Fibroblast of pulmonary artery (primary cell): ENCODE measurements at places on chromosomes 5 and 9.
A peak's percentile ranks its signal among the peaks of the same experiment; 100 is the strongest.

DNA sequence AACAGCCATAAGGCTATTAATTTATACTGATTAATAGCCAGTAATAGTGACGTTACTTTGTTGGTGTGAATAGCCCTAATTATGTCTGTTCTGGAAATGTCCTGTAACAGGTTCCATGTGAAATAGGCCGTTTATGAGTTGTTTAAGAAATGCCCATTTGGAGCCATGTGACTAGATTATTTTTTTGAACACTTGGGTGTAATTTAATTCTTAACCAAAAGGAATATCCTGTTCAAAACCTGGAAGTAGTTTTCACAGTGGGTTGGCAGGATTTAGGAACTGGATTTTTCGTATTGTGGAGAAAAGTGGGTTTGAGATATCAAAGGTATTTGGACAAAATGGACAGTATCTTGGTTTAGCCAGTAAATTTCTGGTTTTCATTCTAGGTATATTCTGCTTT is 1.3 kb downstream of the TENT2 start:
- DNase-seq = no peak

- no peak for DNase-seq
Observed at GRCh38 chr9:35396560-35397215, 93.2 kb upstream of the RUSC2 start.

DNA sequence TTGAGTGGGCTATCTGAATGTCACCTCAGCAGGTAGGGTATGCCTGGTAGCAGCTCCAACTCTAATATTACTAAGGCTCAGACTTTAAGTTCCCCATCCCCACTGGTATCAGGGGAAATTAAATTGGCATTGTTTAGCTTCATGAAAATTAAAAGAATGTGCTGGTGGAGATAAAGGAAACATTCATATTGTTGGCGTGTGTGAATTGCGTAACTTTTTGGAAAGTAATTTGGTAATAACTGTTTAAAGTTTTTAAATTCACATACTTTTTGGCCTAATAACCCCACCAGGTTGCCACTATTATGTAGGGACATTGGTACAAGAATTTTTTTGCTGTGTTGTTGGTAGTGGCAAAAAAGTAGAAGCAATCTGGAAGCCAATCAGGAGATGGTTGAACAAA is 29.4 kb downstream of the TNPO1 start:
- peak; percentile 80 for DNase-seq

DNA sequence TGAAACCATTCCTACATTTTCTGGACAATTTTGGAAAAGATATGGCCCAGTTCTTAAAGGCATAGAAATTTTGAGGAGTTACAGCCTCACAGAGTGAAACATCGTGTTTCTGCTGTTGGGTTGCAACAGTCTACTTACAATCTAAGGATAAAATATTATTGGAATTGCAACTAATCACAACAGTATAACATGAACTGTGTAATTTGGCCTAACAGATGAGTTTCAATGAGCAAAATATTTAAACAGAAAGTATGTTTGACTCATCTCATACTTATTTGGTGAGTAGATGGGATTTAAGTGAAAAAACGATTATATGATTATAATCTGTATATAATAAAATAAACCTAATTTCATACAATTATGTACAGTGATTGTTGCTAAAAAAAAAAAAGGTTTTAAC is 1061.8 kb downstream of the CDH12 start:
- DNase-seq = no peak

DNA sequence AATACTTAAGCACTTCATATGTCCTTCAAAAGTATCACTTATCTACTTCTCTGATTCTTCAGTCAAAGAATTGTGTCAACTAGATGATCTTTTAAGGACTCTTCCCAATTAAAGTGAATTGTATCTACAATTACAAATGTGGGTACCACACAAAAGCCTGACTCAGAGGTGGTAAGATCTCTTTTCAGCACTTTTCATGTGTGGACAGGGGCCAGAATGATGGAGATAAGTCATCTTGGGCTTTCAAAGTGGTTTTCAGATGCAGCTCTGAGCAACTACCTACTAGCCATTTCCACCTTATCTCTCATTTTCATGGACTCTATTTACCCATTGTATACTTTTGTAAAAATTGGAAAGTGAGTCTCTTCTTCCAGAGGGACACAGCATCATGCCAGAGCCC is 8.4 kb downstream of the COX7C start:
- no peak for DNase-seq

- DNase-seq = no peak
Observed at GRCh38 chr5:2736872-2737271, 14.6 kb downstream of the IRX2 start.
